ENCODE measurements at places on chromosomes 3 and 15.

- no peak for DNase-seq
Observed at GRCh38 chr15:27111323-27111722, 140.3 kb downstream of the GABRG3 start.

GRCh38 chr3:175093748-175094147, 234.6 kb downstream of the NAALADL2 start:
- no peak for DNase-seq

DNA sequence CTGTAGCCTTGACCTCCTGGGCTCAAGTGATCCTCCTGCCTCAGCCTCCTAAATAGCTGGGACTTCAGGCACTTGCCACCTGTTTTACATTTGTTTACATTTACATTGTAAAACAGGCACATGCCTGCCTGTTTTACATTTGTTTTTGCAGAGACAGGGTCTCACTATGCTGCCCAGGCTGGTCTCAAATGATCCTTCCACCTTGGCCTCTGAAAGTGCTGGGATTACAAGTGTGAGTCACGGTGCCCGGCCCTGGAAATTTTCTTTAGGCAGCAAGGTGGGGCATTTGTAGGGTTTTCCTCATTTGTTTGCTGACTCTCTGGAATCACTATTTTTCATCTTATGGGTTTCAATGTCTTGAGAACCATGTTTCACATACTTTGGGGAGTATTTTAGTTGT, 25.0 kb downstream of the PIF1 start:
- no peak for DNase-seq

DNA sequence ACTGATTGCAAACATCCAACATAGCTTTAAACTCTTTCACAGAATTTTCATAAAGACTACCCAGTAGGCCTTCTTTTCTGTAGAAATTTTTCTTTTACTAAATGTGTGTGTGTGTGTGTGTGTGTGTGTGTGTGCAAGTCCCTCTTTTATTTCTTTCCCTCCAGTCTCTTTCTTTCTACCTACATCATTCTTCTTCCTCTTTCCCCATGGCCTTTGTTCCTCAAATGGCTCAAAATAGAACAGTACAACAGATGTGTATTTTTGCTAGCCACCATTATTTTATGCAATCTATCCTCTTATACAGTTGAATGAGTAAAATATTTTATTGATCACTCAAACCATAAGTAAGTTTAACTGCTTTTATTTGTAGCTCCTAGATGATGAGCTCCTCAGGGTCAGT, 76.4 kb downstream of the USF3 start:
- no peak for DNase-seq

DNA sequence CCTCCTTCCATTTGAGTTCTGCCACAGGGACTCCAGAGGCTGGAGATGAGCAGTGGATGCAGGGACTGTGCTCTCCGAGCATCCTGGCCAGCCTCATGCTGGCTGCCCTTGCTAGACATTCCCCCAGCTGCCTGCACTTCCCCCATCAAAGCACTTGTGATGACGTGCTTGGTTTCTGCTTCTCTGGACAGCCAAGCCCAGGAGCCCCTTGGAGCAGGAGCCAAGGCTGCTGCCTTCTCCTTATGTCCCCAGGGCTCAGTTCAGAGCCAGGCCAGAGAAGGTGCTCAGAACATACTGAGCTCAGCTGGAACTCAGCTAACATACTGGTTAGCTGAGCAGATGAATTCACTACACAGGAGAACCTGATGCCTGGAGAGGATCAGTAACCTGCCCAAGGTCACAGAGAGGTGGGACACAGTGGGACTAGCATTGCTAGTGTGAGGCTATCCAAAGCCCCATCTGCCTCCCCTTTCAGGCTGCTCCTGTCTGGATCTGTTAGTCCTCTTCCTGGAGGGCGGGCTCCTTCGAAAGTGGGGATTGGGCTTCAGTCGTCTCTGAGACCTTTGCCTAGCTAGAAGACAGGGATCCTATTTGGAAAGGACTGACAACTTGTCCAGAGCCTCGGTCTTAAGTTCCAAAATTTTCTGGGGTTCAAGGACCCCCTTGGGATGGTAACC, 4.3 kb downstream of the PCBP4 start:
- no peak for DNase-seq

DNA sequence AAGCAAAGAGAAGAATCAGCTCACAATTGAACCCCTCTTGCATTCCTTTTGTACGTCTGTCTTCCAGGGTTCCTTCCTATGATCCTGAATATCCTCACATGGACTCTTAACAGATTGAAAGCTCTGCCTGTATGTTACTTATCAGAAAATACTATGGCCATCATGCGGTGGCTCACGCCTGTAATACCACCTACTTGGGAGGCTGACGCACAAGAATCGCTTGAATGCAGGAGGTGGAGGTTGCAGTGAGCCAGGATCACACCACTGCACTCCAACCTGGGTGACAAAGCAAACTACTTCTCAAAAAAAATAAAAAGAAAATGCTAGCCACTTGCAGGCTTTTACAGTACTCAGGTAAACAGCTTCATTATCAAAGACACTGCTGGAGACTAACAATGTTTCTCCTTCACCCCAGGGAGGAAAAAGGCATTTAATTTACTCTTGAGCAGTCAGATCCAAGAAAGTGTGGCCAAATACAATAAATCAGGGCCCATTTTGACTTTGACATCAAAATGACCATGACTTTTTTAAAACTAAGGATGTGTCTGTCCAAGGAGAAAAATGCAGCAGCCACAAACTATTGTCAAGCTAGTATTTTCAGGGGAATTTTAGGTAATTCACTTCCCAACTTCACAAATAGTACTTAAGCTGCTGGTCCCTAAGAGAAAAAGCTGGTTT, 27.3 kb downstream of the NPTN start:
- DNase-seq: no peak

DNA sequence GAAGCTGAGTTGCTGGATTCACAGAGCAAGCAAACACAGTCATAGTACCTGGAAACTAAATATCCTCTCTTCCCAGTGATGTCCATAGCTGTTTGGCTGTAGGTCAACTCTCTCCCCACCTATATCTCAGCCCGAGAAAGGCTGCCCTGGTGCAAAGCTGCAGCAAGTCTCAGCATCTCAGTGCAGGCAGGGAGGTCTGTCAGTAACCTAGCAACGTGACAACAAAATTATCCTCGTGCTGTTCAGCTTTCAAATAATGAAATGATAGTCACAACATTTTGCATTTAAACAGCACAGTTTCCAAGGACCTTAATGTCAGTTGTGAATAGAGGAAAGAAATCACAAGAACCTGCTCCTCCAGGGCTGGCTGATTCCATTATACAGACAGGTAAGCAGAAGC, 83.6 kb downstream of the CHST2 start:
- DNase-seq: no peak

DNA sequence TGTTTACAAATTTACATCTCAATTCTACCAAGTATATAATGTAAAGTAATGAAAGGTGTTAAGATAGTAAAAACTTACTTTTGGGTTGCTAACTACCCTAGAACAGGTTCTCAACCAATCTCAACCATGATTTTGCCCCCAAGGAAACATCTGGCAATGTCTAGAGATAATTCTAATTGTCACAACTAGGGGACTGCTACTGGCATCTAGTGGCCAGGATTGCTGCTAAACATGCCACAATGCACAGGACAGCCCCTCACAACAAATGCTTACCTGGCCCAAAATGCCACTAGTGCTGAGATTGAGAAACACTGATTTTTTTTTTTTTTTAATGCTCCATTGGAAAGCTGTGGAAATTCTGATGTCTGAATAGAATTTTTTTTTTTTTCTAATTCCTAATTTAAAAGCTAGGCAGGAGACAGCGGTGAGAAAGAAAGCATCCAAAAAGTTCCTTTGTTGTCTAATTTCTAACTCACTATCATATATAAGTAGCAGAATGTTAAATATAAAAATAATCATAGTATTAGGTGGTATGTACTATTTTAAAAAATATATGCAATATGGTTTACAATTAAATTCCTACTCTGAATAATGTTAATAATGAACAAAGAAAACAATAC, 81.5 kb downstream of the TJP1 start:
- DNase-seq: no peak

DNA sequence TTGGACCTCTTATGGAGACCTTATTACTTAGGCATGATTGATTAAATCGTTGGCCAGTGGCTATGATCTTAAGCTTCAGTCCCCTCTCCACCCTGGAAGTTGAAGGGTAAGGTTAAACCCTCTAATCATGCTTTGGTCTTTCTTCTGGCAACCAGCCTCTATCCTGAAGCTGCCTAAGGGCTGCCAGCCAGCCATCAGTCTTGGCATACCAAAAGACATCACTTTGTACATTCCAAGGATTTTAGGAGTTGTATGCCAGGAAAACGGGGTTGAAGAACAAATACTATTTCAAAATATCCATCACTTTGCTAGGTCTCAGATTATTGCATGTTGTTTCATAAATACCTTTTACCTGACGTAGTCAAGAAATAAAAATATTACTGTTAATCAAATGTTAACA, 28.9 kb downstream of the UBE2E2 start:
- no peak for DNase-seq

- DNase-seq: no peak
Observed at GRCh38 chr3:105496343-105496742, 129.6 kb downstream of the ALCAM start.
